Stimulated activated CD8-positive, alpha-beta memory T cell treated with anti-CD3 and anti-CD28 coated beads, Interleukin-15, amount 100 ng/mL, for 24 hours (primary cell): ENCODE measurements at places on chromosomes 6 and 20.

- no peak for DNase-seq
Observed at GRCh38 chr6:132961122-132961521, 146.8 kb downstream of the RPS12 start.

DNA sequence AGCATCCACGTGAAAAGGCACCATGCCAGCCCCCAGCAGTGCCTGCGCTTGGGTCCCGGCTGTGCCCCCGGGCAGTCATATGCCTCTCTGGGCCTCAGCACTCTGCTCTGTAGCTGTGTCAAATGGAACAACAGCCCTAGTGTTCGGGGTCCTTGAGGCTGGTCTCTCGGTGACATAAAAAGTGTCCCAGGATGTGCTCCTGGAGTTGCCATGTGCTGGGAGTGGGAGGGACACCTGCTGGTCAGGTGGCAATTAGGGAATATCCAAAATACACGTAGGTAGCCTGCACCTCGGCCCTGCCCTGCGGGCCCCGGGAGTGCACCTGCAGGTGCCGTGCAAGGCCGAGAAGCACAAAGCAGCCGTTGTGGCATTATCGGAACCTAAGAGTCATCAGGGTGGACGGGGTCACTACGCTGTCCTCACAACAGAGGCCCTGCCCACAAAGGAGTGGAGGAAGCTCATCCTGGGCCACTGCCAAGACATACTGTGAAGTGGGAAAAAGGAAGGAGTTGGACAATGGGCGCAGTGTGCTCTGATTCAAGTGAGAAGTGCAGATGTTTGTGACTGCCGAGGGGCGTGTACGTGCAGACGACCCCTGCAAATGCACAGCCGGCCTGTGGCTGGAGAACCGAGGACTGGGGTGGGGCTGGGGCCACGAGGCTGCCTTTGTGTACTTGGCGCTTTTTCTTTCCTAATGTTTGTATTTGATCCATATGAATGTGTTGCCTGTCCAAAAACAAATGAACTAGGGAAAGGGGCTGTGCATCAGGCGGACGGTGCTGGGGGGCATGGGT lies 24.6 kb downstream of the SLCO4A1 start:
- no peak for DNase-seq

- DNase-seq = no peak
Observed at GRCh38 chr20:38947931-38948362, 14.2 kb upstream of the DHX35 start.

DNA sequence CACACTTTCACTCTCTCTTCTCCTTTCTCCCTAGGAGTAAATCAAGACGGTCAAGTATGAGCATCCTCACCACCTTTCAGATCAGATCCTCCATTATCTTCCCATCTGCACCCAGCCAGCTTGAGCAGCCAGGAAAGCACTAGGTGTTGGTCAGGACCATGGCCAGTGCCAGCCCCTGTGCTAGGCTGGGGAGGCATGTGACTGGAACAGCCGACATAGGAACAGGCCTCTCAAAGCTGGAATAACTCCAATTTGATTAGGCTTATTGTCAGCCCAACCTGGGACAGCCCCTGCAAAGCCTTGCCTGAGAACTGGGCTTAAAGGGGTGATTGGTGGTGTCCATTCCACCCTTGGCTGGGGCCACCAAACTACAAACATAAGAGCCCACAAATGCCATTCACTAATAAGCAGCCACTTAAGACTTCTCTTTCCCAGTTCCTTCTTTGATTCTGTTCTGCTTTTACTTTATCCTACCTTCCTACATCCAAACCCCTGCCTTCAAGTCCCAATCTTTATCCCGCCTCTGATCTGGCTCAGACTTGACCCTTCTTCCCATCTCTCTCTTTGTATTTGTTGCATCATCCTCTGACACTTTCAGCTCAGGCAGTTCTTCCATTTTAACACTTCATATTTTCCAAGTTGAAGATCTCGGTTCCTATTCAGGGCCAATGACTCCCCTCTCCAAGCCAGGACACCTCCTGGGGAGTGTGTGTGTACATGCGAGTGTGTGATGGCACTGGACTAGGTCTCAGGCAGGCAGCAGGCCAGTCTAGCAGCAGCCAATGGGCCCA lies 4.5 kb upstream of the TREM2 start:
- no peak for DNase-seq

- no peak for DNase-seq
Observed at GRCh38 chr20:10618611-10619245, 55.1 kb downstream of the JAG1 start.

- no peak for DNase-seq
Observed at GRCh38 chr20:63100926-63101699, 94.3 kb upstream of the BHLHE23 start.

DNA sequence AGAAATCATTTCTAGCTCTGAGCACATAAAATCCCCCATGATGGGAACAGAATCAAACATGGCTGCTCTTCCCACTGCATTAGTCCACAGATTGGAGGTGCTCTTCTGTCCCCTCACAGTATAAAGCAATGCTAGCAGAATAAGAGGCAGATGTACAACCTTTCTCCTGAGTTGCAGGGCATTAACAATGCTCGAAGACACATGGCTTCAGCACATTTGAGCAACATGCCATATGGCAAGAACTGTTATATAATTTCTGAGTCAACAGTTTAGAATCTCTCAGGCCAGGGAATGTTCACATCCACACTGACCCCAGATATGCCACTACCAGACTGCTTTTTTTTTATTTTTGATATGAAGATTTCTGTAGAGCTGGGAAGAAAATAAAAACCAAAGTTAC lies 119.6 kb downstream of the KIF13A start:
- no peak for DNase-seq

- no peak for DNase-seq
Observed at GRCh38 chr6:89790403-89790802, 29.2 kb downstream of the MDN1 start.

- DNase-seq = no peak
Observed at GRCh38 chr20:51873652-51874051, 71.3 kb upstream of the SALL4 start.

DNA sequence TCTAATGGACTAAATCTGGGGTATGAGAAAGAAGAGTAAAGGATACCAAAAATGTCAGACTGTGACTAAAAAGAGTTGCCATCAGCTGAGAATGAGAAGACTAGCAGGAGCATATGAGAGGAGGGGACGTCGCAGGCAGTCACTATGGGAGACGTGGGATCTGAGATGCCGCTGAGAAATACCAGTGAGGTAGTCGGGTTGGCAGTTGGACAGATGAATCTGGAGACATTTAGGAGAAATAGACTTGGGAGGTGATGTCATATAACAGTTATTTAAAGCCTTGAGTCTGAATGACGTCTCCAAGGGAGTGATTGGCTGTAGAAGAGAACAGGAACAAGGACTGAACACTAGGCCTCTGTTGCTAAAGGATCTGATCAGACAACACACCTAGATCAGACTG lies 51.5 kb upstream of the TRIM26 start:
- DNase-seq = no peak

DNA sequence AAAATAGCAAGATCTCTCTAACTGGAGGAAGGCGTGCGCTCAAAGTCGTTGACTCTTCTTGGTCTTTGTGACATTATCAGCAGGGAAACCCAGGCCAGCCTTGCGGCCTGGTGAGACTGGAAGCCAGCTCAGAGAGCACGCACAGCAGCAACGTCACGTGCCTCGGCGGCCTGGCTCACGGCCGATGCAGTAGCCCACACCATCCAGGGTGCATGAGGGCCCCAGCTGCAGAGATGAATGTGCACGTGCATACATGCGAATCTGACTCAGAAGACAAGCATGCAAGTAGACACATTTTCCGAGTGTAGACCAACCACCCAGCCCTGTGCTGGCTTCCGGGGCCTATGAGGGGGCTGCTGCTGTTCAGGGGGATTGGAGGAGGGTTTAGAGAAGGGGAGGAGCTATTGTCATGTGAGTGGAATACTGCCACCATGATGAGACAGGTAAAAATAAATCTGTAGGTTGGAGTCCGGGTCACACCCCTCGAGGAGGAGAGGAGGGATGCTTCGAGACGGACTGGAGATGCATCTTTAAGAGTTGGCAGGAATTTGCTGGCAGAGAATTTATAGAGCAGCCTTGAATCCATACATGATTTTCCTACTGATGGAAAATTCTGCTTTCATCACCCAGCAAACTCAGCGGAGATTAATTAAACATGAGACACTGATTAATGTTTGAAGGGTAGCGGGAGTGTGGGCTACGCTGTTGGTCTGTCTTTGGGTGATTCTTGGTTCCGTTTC lies 388.2 kb downstream of the CDH4 start:
- no peak for DNase-seq

DNA sequence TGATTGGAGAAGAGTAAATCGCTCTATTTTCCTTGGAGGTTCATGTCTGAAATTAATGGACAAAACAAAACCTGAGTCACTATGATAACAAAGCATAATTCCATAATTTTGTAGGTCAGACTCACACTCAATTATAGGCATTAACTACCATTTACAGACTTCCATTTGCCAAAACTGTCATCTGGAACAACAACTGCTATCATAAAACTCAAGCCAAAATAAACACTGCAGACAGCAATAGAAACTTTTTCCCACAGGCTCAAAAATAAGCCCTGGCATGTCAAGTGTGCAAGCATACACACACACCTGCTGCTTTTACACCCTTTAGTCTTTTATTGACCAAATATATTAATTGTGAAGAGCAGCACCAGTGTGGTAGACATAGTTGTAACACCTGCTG lies 7.1 kb downstream of the MRPS10 start:
- no peak for DNase-seq

DNA sequence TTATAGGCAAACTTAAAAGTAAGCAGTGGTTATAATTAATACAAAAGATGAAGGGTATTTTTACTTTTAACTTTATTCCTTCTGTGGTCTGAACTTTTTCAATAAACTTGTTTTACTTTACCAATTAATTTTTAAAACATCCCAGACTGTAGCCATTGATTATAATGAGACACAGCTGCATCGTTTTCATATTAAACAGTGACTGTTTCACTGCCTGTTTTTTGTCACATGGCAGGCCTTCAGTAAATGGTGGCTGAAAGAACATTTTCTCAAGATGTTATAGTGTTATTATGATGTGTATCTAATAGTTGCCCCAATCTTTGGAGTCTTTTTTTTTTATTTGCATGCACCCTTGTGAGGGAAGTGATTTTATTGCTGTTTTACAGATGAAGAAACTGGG lies 95.1 kb downstream of the PLCB4 start:
- no peak for DNase-seq

GRCh38 chr6:84027340-84028181 lies 6.0 kb upstream of the MRAP2 start:
- no peak for DNase-seq

DNA sequence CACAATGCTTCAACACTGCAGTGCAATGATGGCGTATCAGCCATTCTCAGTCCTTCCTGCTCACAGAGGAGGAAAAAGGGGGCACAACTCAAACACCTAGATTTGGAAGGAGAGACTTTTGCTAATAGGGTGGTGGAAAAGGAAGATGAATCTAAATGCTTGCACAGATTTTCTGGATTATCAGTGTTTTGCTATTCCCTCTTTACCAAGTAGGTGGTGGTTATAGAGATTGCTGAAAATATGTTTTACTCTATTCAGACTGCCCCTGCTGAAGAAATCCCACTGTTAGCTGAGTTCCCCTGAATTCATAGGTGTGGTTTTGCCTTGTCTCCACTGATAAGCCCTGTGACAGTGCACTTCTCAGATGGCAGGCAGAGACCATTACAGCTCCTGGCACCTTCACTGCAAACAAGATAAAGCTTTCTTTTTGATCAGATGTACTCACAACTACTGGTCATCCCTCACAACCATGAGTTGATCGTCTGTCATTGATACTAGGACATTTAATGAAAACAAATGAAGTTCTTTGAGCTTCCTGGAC lies 311.4 kb downstream of the KIF16B start:
- DNase-seq = no peak

- DNase-seq = no peak
Observed at GRCh38 chr20:17129089-17129488, 97.8 kb upstream of the PCSK2 start.

- no peak for DNase-seq
Observed at GRCh38 chr6:9593554-9593953, 821.3 kb downstream of the TFAP2A start.

GRCh38 chr6:168201383-168201782 lies 118.2 kb downstream of the DACT2 start:
- DNase-seq = no peak

- no peak for DNase-seq
Observed at GRCh38 chr20:50037575-50037974, 54.8 kb downstream of the SNAI1 start.

GRCh38 chr6:140070846-140071473 lies 696.5 kb upstream of the CITED2 start:
- DNase-seq = no peak

GRCh38 chr6:137944793-137945498 lies 77.9 kb downstream of the TNFAIP3 start:
- no peak for DNase-seq

DNA sequence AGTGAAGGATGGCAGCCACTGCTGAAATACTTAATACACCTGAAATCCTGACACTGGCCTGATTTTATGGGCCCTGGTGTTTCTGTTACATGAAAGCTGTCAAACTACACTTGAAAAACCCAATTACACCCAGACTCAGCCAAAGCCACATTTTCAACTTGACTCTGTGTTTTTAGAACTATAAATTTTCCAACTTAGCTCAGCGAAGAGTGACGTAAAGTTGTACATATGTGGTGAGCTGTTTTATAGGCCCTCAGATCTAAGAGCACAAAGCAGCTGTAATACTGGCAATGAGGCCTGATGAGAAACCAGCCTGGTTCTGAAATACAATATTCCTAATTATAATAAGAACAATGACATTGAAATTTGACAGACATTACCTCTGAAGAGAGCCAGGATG lies 18.6 kb downstream of the SCML4 start:
- no peak for DNase-seq

DNA sequence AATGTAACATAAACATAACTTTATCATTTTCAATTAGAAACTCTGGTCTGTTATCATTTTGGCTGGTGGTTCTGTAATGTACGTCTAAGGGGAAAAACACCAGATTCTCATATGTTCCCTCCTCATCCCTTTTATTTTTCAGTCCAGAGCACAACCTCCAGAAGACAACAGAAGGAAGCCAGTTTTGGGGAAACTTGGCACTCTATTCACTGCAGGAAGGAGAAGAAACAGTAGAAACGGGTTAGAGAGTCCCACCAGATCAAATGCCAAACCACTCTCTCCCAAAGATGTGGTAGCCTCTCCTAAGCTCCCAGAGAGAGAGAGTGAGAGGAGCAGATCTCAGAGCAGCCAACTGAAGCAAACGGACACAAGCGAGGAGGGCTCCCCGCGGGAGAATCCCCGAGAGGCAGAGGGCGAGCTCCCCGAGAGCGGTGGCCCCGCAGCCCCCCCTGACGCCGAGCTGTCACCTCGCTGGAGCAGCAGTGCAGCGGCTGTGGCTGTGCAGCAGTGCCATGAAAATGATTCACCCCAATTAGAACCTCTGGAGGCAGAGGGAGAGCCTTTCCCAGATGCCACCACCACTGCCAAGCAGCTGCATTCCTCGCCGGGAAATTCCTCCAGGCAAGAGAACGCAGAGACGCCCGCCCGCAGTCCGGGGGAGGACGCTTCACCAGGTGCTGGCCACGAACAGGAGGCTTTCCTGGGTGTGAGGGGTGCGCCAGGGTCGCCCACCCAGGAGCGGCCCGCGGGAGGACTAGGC lies 117.8 kb downstream of the RTN4IP1 start:
- no peak for DNase-seq
